ENCODE measurements at places on chromosomes 3 and 15. TPM values are rescaled to one million over a fixed set of nuclear protein-coding genes. Genes with fewer than 3 reads are reported as not detected.

SST gene
- not detected for total RNA-seq

GPR176 gene
- total RNA-seq: 177 TPM

CP gene
- not detected for total RNA-seq

TSC22D2 gene
- total RNA-seq: 18.5 TPM
